ENCODE measurements at places on chromosomes 16 and 17.

DNA sequence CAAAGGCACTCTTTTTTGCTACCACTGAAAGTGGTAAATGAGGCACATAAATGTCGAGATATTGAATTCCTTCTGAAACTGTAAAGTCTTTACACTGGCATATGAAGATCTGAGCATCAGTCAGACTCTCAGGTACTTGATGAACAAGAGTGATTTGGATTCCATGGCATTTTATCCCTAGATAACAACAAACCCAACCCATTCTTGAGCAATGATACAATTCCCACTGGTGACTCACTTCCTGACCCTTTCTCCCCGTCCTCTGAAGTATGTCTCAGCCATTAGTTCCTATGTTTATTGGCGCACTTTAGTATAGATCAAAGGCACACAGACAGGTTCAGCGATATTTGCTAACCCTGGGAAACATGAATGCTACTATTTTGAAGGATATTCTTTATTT lies 147.0 kb upstream of the RBFOX1 start:
- DNase-seq = no peak

GRCh38 chr17:48001197-48001596 lies 30.3 kb downstream of the CDK5RAP3 start:
- DNase-seq = no peak

- no peak for DNase-seq
Measured at GRCh38 chr16:48347191-48347865, 37.9 kb downstream of the SIAH1 start.

GRCh38 chr16:46857368-46857945 lies 26.5 kb upstream of the C16orf87 start:
- DNase-seq = no peak

DNA sequence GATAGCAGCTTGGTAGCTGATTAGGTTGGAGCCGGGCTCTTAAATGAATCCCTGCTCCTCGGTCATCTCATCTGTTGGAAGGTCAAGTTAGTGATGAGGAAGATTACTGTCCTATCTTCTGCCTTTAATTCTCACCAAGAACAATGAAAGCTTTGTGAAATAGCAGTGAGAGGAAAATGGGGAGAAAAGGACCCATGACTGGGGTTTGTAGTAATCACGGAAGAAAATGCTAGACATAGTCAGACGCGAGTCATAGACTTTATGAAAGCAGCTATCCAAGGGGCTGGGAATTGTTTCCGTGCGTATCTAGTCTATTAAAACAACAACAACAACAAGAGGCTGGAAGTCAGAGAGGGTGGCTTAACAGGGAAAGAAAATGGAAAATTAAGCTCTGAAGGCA lies 18.3 kb downstream of the PIK3R5 start:
- no peak for DNase-seq

- no peak for DNase-seq
Measured at GRCh38 chr17:35051579-35052240, 11.8 kb downstream of the RFFL start.

GRCh38 chr17:8397636-8398035 lies at the start of gene RNF222:
Gene RNF222 (minus strand): TSS chr17:8397827. CDS start chr17:8393461, 4,366 bp downstream.
- DNase-seq = no peak

DNA sequence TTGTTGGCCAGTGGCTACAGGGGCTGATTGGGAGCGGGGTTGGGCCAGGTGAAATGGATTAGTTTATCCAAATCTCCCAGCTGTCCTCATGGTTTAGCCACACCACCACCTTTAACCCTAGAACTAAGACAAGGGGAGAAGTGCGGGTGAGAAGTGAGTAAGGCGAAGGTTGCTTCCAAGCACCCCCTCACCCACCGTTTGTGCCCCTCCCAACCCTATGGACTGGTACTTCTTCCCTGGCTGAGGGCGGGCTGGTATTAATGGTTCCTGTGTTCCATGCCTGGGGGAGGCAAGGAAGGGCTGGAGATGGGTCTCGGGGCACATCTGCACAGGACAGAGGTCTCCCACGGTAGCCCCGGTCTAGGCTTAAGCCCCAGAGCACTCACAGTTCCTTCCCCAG lies 25.1 kb downstream of the NT5M start:
- DNase-seq = no peak

DNA sequence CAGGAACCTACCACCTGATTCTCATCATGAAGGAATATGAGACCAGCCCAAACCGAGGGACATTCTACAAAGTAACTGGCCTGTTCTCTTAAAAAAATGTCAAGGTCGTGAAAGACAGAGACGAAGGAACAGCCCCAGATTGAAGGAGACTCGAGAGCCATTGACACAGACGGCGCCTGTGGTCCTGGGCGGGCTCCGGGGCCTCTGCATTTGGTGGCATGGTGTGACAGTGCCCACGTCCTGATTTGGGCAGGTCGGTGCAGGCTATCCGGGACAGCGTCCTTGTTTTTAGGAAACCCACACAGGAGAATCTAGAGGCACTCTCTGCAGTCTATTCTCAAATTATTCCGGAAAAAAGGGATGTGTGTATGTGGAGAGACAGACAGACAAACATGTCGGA lies 64.1 kb downstream of the ADCY9 start:
- DNase-seq = no peak

- no peak for DNase-seq
Measured at GRCh38 chr17:14214271-14214670, 22.4 kb downstream of the CDRT15 start.

DNA sequence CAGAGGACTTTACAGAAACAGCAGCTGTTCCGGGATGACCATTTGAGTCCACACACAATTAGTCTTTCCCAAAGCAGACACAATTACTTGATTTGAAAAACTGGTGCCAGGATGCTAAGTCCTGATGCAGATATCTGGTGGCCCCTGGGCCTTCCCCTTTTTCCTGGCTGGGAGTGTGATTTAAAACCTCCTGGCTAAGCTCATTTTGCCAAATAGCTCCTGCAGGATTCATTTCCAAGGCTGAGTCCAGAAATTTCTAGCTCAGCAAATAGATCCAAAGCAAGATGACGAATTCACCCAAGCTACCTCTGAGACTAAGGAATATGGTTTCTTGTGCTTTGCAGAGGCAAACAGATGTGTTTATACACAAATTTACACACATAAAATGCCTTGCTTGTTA lies 422.2 kb downstream of the CA10 start:
- no peak for DNase-seq

DNA sequence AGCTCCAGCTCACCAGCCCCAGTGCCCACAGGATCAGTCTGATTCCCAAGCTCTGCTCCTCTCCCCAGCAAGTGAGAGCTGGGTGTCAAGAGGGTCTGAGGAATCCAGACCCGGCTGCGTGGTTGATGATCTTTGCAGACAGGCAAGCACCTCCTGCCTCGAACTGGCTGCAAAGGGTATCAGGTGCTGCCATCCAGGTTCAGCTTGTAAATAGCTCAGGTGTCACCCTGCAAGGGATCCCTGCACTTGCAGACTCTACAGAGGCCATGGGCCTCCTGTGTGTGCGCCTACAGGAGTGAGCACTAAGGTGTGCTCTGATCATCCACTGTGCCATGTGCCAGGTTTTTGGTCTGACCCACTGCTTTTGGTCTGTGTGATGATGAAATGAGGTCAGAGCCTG lies 16.2 kb downstream of the DEXI start:
- no peak for DNase-seq

GRCh38 chr16:8621222-8621571 lies 301 bp upstream of the METTL22 start:
- no peak for DNase-seq

DNA sequence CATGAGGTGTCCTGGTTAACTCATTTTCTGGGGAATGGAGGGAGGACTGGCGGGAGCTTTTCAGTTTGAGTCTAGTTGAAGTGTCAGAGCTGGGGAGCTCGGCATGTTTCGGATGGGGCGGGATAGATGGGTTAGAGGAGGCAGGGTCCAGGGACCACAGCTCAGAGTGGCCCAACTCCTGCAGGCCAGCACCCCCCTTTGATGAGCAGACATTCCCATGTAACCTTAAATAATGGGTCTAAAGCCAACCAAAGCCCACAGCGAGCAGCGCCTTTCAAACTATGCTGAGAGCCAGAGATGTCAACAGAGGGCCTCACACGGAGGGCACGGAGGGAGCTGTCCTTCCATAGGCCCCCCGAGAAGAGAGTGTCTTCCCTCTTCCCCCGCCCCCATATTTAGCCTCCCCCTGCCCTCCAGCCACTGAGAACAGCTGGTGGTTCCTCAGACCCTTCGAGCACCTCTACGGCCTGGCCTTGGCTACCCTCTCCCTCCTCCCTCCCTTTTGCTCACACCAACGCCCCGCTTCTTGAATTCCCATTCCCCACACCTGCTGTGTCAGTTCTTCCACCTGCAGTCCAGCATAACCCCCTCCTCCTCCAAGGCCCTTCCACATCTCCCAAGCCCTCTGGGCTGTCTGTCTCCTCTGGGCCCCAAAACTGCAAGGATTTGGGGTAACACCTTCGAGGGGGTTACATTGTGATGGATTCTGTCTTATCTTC lies 21.8 kb downstream of the RAB11FIP4 start:
- no peak for DNase-seq

GRCh38 chr16:89047331-89048089 lies 46.1 kb upstream of the ACSF3 start:
- no peak for DNase-seq

- no peak for DNase-seq
Measured at GRCh38 chr17:1174263-1174880, 5.4 kb downstream of the ABR start.

DNA sequence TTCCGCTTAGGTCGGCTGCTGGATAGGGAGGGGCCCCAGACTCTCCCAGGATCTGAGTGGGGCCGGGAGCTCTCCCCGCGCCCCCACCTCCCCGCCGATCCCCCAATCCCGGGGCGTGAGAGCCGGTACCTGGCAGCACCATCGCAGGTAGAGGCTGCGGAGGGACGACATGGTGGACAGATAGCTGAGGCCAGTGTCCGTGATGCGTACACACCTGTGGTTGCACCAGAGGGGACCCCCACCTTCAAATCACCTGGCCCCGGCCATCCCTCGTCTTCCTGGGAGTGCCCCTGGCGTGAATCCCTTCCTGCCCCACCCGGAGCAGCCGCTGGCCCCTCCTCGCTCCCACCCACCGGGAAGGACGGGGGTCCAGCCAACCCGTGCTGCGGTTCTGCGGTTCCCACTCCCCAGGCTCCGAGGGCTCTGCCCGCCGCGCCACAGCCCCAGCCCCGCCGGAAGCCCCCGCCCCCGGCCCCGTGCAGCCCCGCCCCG lies 4.7 kb upstream of the WDR24 start:
- no peak for DNase-seq

GRCh38 chr17:8557176-8557806 lies 73.2 kb downstream of the MYH10 start:
- DNase-seq = no peak

DNA sequence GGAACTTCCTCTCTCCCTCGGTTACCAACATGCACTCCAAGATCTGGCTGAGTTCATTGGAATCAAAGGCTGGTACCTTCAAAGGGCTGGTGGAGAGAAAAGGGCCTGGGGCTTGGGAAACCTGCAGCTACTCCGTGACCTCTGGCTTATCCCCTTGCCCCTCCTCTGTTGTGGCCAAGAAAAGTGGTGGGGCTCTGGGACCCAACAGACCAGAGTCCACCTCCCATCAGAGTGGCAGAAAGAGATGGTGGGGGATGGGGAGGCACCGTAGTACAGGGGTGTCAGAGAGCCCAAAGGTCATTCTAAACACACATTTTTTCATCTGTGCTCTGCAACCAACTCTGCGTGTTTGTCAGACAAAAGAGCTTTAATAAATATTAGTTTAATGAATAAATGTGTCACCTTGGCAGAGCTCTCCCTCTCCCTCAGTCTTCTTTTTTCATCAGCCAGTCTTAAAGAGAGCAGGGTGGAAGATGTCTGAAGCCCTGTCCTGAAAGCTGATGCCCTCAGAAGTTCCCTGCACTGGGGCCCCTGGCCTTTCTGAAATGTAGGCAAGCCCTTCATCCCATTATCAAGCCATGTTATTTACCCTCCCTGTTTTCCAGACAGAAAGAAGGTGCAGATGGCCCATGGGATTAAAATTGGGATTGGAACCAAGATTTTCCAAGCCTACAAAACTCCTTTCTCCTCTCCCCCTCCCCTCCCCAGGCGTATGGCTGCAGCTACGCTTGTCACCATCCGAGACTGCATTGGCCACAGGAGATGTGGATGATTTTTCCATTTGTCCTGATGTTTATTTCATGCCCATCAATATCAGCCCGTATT lies 227.3 kb downstream of the CCDC182 start:
- no peak for DNase-seq

GRCh38 chr17:72984926-72985325 lies 107.6 kb downstream of the SLC39A11 start:
- no peak for DNase-seq

DNA sequence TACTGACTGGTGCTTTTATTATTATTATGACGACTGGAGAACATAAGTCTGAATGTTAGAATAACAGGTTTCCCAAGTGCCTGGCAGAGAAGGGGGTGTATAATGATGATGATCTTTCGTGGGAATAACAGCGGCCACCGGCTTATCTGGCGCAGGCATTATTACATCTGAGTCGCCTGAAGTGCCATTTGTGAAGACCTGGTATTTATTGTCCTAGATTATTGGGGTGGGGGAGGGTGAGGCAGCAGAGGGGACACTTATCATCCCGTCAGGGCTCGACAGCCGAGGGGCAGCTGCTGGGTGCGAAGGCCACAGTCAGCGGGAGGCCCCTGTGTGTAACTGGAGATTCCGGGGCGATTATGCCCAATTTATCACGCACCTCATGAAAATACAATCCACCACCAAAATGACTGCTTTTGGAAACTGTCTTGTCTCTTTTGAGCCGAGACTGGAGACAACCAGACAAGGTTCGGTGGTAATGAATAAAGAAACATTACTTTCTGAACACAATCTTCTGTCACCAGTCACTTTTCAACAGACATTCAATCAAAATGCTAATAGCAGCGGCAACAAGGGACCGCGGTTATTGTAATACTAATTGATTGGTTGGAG lies 199.3 kb downstream of the CCDC182 start:
- no peak for DNase-seq

DNA sequence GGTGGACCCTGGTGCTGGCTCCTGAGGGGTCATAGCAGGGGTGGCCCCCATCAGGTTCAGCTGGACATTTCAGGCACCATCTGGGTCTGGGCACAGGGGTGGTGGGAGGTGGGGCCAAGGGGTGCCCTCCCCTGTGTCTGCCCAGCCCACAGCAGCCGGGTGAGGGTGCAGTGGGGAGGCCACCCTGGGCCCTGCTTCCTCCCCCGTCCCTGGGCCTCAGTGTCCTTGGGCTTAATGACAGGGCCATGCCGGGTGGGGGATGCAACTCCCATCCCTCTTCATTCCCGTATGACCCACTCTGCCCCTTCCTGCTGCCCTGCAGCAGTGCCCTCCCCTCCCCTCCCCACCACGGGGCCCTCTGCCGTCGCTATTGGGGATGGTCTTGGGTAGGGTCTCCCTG lies 10.7 kb downstream of the CPNE7 start:
- no peak for DNase-seq

All from stimulated activated CD4-positive, alpha-beta T cell treated with anti-CD3 and anti-CD28 coated beads, TNF-alpha, amount 100 ng/mL, for 1 hour (primary cell).